ENCODE measurements at places on chromosomes 7 and 10.

- no peak for DNase-seq
These were observed 87.6 kb upstream of the ATP6V0A4 start for GRCh38 chr7:138885383-138886147.

DNA sequence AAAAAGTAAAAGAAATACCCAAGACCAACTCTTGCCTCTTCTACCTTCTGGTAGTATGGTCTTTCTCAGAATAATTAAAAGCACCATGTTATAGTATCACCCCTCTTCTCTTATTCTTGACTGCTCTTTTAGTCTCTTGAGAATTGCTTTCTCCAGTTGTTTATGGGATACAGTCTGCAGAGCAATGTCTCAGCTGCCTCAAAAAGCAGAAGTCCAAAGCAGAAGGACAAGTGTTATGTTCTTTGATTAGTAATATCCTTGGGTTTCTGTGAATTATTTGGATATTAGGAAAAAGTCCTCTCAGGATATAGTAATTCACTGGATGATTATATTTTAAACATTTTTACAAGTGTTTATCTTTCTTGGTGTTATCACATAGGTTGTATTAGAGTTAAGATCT is 7.4 kb downstream of the TAS2R41 start:
- no peak for DNase-seq

DNA sequence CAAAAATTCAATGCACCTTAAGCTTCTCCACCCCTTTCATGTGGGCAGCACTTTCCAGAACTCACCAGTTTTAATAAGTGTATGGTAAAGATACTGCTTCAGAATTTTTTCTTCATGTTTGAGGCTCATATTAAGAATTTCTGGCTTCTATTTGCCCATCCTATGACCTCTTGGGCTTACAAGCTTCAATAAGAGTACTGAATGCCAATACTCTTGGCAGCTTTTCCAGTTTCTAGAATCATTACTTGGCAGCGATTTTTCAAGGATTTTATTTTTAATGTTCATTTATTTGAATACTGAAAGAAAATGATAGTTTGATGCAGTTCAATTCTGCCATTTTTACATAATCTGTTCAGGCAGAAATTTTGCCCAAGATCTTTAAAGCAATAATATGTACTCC is 242.1 kb upstream of the KCND2 start:
- DNase-seq, result no peak

DNA sequence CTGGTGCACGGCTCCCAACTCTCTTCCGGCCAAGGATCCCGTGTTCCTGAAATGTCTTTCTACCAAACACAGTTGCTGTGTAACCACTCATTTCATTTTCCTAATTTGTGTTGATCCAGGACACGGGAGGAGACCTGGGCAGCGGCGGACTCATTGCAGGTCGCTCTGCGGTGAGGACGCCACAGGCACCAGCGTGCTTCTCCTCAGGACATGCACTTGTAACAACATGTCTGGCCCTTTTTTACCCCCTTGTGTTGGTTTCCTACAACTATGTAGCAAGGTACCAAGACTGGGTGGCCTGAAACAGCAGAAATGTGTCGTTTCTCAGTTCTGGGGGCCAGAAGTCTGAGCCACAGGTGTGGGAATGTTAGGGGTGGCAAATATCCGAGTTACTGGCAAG is 18.2 kb downstream of the CALML5 start:
- DNase-seq, result no peak

DNA sequence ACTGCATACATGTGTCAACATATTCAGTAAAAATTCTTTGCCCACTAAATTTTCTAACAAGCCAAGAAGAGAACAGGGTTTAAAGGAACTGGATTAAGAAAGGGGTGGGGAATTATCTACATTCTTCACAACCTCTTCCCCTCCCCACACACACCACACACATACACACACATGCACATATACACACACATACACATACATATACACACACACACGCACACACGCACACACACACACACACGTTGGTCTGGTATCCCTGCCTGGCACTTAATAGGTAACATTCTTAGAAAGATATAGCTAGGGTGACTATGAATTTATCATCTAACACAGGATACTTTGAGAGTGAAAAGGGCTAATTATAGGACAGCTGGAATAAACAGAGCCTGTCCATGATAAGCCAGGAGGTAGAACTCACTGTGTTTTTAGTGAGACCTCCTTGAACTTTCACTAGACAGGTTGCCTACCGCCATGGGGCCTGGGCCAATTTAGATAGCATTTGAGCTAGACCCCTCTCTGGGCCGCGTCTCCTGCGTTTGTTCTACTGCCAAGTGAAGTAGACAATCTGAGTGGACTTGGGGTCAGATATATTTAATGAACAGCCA is 33.1 kb upstream of the EPC1 start:
- DNase-seq, result no peak

GRCh38 chr7:4768597-4769569 is 6.5 kb upstream of the AP5Z1 start:
- no peak for DNase-seq

GRCh38 chr7:158760936-158761335 is 56.3 kb upstream of the NCAPG2 start:
- no peak for DNase-seq

- DNase-seq, result no peak
These were observed 40.5 kb upstream of the CDK13 start for GRCh38 chr7:39909526-39909925.

DNA sequence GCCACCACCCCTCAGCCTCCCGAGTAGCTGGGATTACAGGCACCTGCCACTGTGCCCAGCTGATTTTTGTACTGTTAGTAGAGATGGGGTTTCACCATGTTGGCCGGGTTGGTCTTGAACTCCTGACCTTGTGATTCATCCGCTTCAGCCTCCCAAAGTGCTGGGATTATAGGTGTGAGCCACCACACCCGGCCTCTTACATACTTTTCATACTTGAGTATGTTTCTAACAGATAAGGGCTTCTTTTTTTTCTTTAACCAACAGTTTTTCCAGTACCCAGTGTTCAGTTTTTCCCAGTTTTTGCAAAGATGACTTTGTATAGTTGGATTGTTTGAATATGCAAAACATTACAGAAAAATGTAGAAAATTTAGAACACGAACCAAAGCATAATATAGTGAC is 7.7 kb downstream of the EIF4H start:
- DNase-seq, result no peak

GRCh38 chr7:17159500-17160037 is 138.9 kb upstream of the AHR start:
- no peak for DNase-seq

- no peak for DNase-seq
These were observed 11.6 kb upstream of the CCDC6 start for GRCh38 chr10:59917922-59918321.

GRCh38 chr7:107847168-107847835 is 43.7 kb upstream of the DLD start:
- no peak for DNase-seq

DNA sequence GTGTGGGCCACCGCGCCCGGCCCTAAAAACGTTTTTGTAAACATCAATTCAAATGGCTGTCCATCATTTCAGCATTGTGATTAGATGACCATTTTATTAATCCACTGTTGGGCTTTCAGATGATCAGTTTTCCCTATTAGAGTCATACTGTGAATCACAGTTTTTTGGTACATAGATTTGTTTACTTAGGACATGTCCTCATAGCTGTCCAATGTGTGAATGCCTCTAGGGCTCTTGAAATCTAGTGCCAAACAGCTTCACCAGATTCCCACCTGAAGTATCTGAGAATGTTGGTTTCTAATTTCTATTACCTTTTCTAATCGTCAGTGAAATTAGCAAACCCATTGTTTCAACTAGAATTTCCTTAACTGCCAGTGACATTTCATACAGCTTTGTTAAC is 66.8 kb downstream of the UPF2 start:
- no peak for DNase-seq

- DNase-seq, result no peak
These were observed 1.8 kb upstream of the ZNF503 start for GRCh38 chr10:75403144-75403938.

DNA sequence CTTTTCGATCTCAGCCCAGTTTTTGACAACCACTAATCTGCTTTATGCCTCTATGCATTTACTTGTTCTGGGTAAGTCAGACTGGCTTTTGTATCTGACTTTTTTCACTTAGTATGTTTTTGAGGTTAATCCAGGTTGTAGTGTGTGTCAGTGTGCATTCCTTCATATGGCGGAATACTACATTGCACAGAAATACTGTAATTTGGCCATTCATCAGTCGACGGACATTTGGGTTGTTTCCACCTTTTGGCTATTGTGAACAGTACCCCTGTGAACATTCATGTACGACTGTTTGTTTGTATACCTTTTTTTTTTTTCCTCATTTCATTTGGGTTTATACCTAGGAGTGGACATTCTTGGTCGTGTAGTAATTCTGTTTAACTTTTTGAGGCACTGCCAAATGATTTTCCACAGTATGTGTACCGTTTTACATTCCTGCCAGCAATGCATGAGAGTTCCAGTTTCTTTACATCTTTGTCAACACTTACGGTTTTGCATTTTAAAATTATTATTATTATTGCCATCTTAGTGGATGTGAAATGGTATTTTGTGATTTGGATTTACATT is 57.4 kb downstream of the MKLN1 start:
- no peak for DNase-seq

DNA sequence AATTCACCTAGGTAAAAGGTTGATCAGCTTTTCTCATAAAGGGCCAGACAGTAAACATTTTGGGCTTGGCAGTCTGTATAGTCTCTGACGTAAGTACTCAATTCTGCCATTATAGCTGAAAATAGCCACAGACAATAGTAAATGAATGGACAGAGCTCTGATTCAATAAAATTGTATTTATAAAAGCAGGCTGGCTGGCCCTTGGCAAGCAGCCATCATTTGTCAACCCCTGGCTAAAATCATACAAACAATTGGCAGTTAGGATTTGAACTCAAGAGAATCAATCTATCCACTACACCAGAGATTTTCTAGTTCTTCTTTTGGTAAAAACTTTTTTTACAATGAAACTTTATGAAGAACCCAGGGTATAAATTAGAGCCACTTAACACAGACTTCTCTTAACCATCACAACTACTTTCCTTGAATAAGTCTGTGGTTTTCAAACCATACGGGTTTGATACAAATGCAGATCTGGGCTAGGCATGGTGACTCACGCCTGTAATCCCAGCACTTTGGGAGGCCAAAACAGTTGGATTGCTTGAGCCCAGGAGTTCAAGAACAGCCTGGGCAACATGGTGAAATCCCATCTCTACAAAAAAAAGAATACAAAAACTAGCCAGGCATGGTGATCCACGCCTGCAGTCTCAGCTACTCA is 124.5 kb downstream of the SLC16A9 start:
- no peak for DNase-seq

- no peak for DNase-seq
These were observed 8.1 kb upstream of the DEPP1 start for GRCh38 chr10:44986670-44987069.

- DNase-seq, result no peak
These were observed 222.5 kb upstream of the LRRN3 start for GRCh38 chr7:110868458-110868857.

- no peak for DNase-seq
These were observed 222.5 kb downstream of the PHF14 start for GRCh38 chr7:11196143-11196542.

DNA sequence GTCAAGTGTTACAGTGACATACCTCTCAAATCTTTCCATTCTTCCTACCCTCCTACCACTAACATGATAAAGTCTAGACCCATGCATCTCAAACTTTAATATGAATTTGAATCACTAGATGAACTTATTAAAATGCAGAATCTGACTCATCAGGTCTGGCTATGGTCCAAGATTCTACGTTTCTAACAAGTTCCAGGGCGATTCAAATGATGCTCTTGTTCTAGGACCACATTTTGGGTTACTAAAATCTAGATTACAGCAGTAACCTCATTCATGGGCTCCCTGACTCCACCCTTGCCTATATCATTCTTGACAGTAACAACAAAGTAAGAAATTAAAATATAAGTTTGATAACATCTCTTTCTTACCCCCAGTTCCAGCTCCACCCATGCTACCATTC is 124.8 kb upstream of the LSM8 start:
- no peak for DNase-seq

DNA sequence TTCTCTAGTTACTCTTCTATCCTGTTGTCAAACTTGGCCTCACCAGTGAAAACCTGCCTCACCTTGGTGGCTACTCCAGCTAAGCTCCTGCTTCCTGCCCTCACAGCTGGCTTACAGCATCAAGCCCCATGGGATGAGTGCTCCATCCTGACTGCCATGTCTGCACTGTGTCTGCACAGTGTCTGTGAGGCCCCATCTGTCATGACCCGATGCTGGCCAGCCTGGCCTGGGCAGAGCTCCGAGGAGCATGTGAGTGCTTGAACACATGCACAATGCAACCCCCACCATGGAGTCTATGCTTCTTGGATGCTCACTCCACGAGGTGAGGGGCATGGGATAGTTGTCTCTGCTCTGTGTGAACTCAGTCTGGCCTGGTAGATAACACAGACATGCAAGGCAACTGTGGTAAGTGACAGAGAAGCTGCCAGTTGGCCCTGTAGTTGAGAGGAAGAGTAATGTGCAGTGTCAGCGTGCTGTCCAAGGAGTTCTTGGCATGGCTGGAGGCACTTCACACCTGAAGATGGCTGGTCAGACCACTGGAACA is 207.1 kb upstream of the ZNF32 start:
- no peak for DNase-seq

GRCh38 chr7:48389977-48390376 is 218.7 kb downstream of the ABCA13 start:
- no peak for DNase-seq

GRCh38 chr7:105985672-105986215 is 22.7 kb downstream of the CDHR3 start:
- DNase-seq, result no peak

GRCh38 chr7:134044682-134045081 is 82.5 kb upstream of the LRGUK start:
- no peak for DNase-seq

GRCh38 chr7:2279896-2280295 is 34.3 kb downstream of the SNX8 start:
- DNase-seq, result no peak

- no peak for DNase-seq
These were observed 18.1 kb upstream of the DAGLB start for GRCh38 chr7:6465862-6466261.

DNA sequence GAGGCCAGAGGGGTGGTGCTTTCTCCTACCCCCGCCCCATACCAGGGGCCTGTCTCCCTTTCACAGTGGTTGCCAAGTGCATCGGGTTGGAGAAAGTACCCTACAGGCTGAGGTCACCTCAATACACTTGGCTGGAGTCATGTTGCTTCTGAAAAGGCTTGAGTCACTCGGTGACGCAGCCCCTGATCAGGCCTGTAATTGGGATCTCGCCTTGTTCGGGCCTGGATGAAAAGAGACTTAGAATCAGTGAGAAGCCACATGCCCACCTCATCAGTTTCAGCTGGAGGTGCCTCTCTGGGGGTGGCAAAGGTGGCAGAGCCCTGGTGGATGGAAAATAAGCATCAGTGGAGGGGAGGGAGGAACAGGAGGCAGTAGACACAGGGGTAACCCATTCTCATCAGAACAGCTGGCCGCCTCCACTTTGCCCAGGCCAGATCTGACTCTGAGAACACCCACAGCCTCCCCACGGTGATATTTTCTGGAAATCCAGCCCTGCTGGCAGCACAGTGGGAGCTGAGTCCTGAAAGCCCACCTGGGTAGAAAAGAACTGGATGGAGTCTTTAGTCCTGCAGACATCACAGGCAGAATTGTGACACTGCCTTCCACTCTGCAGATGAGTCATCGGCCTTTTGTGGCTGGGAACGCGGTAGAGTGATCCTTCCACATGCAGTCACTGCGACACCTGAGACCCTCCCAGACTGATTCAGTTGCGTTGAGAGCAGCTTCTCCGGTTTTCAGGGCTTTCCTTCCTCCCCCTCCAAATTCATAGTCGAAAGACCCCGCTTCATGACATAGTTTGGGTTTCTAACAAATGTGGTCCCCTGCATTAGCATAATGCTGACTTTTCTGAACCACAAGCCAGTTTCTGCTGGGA is 108.0 kb downstream of the GRK5 start:
- DNase-seq, result no peak

GRCh38 chr7:103142494-103142893 is 6.4 kb downstream of the NAPEPLD start:
- no peak for DNase-seq
